ENCODE measurements at places on chromosomes 2 and 18. TPM values are rescaled to one million over a fixed set of nuclear protein-coding genes. Genes with fewer than 3 reads are reported as not detected.
A peak's percentile ranks its signal among the peaks of the same experiment; 100 is the strongest.

- DNase-seq: peak; percentile 59
Measured at GRCh38 chr2:43950383-43951008, 45.3 kb downstream of the LRPPRC start.

- no peak for DNase-seq
Measured at GRCh38 chr2:85963068-85963467, 74.3 kb upstream of the ST3GAL5 start.

- DNase-seq: no peak
Measured at GRCh38 chr2:157169889-157170288, 87.6 kb upstream of the GALNT5 start.

GRCh38 chr2:99554238-99554637, 64.4 kb upstream of the REV1 start:
- no peak for DNase-seq

DNA sequence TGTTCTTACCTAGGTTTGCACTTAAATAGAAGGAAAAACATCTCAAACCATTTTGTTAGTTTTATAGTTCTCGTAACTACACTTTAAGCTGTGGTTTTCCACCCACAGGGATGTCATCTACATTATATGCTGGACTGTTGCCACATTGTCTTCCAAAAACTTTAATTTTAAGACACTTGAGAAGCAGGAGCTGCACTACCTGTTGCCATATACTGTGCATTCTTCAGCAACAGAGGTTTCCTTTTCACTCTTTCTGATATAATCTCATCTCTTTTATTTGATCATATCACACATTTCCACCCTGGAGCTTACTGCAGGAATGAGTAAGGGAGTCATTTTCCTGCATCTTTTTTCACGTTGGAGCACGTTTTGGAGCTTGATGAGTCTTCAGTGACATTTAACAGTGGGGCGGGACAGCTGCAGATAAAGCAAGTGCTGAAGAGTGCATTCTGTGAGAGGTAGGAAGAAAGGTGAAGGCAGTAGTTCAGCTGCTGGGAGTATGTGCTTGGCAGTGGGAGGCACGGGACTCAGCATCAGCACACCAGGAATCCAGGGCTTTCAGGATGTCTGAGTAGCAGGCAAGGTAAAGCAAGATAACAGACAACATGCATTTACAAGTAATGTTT, 3.8 kb downstream of the LIMS1 start:
- no peak for DNase-seq

- no peak for DNase-seq
Measured at GRCh38 chr2:216389570-216389969, 17.3 kb upstream of the MARCHF4 start.

- no peak for DNase-seq
Measured at GRCh38 chr2:26901326-26902183, 53.6 kb downstream of the DPYSL5 start.

DNA sequence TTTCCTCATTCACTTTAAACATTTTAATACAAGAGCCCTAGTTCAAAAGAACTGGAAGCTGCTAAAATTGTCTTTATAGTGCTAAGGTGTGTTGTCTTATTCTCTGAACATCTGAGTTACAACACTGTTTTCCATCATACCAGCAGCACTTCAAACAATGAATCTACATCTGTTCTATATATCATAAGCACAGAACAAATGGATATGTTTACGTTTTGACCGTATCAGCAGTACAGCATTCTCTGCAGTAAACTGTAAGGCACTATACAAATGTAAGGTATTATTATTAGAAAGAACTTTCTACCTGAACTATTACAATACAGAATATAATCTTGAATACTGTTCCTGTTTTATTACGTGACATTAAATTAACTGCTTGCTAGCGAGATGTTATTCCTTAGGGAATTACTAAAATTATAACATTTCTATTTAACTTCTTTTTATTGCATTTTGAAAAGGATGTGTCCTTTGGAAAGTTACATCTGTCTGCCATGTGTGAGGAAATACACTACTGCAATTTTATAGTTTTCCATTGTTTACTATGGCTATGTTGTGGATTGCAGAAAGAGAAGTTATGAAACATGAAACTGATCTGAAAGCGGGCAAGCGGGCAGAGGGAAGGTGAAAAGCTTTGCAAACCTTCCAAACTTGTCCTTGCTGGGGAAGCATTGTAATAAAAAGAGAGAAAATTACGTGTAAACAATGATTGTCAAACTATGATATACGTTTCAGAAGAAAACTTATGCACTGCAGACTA, 13.7 kb downstream of the NCKAP1 start:
- DNase-seq: peak; percentile 31

- no peak for DNase-seq
Measured at GRCh38 chr18:70411876-70412435, 123.1 kb downstream of the SOCS6 start.

- DNase-seq: no peak
Measured at GRCh38 chr2:238716171-238716570, 131.7 kb upstream of the TWIST2 start.

DNA sequence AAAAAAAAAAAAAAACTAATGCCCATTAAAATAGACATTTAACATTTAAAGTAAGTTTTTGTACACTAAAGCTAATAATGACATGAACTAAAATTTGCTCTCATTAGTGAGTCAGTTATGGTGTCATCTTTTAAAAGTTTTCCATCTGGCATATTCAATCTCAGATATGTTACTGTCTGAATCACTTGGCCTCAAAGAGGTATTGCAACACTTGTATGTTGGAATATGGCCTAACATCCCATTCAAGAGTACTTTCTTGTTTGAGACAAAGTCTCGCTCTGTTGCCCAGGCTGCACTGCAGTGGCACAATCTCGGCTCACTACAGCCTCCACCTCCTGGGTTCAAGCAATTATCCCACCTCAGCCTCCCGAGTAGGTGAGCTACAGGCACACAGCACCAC, 169.7 kb downstream of the TMEM163 start:
- DNase-seq: no peak

DNA sequence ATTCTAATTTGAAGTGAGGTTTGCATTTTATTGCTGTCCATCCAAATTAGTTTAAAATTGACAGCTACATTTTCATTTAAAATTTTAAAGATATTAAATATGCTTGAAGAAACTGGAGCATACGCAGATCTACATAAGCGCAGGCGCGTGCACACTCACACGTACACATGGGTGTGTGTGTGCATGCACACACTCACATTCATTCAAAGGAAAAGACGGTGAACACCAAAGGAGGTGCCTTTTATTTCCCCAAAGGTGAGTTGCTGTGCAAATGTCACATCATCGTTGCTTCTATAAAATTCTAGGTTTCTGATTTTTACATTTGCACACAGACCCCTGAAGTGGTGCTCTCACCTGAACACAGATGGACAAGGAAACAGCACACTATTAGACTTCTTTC, 194.2 kb downstream of the GRB14 start:
- no peak for DNase-seq

- peak; percentile 50 for DNase-seq
Measured at GRCh38 chr2:231069379-231070054, 12.8 kb downstream of the PSMD1 start.

GRCh38 chr2:222942561-222942960, 81.7 kb downstream of the ACSL3 start:
- DNase-seq: no peak

DNA sequence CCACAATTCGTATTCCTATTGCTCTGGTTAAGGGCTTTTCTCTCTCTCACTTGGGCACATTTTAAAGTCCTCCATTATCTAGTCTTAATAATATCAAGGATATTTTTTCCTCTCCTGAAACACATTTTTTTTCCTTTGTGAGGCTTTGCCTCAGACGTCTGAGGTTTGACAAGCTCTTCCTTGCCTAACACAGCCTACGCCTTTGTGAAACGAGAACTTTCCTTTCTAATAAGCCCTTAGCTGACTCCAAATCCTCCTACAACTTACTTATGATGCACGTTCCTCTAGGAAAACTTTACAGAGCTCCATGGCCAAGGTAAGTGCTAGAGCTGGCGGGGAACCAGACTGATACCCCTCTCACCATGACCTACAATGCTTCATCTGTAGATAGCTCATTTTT, 841.5 kb downstream of the SOCS6 start:
- DNase-seq: no peak

GRCh38 chr2:190649798-190650390, 1.0 kb downstream of the NAB1 start:
- peak; percentile 60 for DNase-seq

DNA sequence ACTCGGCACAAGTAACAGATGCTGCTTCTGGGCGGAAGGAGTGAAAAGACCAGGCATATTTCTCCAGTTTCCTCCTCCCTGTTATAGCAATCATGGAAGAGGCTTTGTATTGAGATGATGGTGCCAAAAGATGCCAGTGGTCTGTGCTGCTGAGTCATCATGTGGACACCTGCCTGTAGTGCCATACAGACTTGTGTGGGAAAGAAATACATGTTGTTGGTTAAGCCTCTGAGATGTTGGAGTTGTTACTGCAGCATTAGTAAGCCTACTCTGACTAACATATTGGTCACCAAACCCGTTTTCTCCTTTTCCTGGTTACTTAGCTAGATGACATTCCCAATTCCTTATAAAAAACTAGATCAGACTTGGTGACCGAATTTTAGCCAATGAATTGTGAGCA, 356.9 kb downstream of the ZNF521 start:
- no peak for DNase-seq

GRCh38 chr2:63888490-63889402, 47.0 kb downstream of the UGP2 start:
- peak; percentile 69 for DNase-seq

- no peak for DNase-seq
Measured at GRCh38 chr2:235283246-235283645, 210.6 kb upstream of the AGAP1 start.

GRCh38 chr18:61350578-61350977, 17.3 kb downstream of the CDH20 start:
- DNase-seq: no peak

GRCh38 chr2:12051831-12052230, 305.4 kb downstream of the LPIN1 start:
- DNase-seq: no peak

GRCh38 chr2:152200101-152200500, 24.5 kb upstream of the STAM2 start:
- DNase-seq: no peak

DNA sequence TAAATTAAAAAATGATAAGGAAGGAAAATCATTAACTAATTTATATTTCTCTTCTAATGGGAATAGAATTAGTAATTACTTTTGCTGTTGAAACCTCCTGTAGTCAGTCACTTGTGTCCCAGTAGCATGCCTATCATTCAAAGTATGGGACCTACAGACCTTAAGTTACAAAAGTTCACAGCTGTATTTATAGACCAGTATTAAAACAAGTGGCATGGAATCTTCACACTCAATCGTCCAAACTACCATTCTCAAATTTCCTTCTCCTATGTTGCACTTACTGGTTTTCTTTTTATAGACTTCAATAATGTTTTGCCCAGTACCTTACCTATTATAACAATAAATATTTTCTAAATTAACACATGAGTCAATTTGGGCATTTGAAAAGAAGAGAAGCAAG, 639.9 kb downstream of the ERBB4 start:
- no peak for DNase-seq

DNA sequence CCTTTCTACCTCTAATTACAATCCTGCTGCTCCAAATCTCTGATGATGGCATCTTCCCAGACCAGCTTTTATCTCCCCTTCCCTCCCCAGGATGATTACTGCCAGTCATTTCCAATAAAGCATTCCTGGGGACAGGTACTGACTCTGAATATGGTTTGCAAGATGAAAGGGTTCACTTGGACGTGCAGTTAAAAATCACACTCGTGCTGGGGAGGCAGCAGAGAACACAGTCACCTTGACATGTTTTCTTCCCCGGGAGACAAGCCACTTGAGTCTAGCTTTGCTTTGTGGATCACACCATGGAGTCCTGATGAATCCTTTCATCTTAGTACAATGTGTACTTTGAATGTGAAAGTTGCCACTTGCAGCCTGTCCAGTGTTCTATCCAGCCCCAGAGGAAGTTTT, 175.0 kb downstream of the ALPK2 start:
- DNase-seq: no peak

- peak; percentile 50 for DNase-seq
Measured at GRCh38 chr2:136065384-136065783, 52.6 kb downstream of the CXCR4 start.

DNA sequence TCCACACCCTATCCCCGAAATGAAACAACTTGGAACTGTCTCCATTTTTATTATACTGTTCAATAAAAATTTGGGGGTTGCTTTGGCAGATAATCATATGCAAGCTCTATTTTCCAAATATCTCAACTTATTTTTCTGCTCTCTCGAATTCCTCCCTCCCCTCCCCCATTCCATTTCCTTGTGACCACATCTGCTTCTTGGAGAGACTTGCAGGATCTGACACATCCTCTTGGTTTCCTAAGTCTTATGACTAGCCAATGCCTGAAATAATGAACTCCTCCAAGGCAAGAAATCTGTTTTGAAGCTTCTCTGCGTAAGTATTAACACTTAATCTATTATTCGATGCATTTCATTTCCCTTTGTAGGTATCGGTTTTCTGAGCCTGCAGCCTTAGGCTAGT, 16.1 kb downstream of the TGIF1 start:
- peak; percentile 92 for DNase-seq

- DNase-seq: no peak
Measured at GRCh38 chr2:206488623-206489022, 45.3 kb downstream of the ADAM23 start.

GRCh38 chr2:19651466-19651865, 250.3 kb downstream of the TTC32 start:
- DNase-seq: no peak

- no peak for DNase-seq
Measured at GRCh38 chr2:196291426-196291825, 120.0 kb upstream of the STK17B start.

DNA sequence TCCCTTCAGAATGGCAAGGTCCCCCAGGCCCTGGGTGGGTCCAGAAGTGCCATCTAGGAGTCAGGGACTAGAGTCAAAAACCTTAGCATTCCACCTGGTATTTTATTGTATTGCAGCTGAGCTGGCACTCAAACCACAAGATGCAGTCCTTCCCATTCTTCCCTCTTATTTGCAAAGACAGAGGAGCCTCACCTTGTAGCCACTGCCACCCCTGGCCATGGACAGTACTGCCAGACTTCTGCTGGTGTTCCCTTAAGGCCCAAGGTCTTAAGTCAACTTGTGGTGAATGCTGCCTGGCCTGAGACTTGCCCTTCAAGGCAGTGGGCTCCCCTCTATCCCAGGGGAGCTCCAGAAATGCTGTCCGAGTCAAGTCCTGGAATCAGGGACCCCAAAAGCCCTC, 6.9 kb downstream of the UGT1A10 start:
- peak; percentile 13 for DNase-seq

GRCh38 chr18:63828120-63828519, 52.9 kb downstream of the SERPINB7 start:
- DNase-seq: no peak

CNGA3 gene
- polyA plus RNA-seq: not detected

KCNJ13 gene
- polyA plus RNA-seq: not detected

APCDD1 gene
- polyA plus RNA-seq: 1.5 TPM

LYPD1 gene
- 121 TPM for polyA plus RNA-seq

STARD6 gene
- not detected for polyA plus RNA-seq

TTN gene
- 0.10 TPM for polyA plus RNA-seq

CXXC1 gene
- polyA plus RNA-seq: 128 TPM

CCDC85A gene
- 6.0 TPM for polyA plus RNA-seq

MATN3 gene
- polyA plus RNA-seq: 1.8 TPM

CXCR4 gene
- 42.2 TPM for polyA plus RNA-seq

GPR35 gene
- polyA plus RNA-seq: 0.18 TPM

RNASEH1 gene
- polyA plus RNA-seq: 12.8 TPM

Data from endothelial cell of umbilical vein (primary cell).